ENCODE measurements at places on chromosomes 13 and 19.
A peak's percentile ranks its signal among the peaks of the same experiment; 100 is the strongest.

GRCh38 chr19:33404506-33405253, 31.2 kb downstream of the CEBPG start:
- no peak for DNase-seq

- DNase-seq, result peak; percentile 96
Observed at GRCh38 chr19:38304866-38305429, 897 bp downstream of the C19orf33 start.

DNA sequence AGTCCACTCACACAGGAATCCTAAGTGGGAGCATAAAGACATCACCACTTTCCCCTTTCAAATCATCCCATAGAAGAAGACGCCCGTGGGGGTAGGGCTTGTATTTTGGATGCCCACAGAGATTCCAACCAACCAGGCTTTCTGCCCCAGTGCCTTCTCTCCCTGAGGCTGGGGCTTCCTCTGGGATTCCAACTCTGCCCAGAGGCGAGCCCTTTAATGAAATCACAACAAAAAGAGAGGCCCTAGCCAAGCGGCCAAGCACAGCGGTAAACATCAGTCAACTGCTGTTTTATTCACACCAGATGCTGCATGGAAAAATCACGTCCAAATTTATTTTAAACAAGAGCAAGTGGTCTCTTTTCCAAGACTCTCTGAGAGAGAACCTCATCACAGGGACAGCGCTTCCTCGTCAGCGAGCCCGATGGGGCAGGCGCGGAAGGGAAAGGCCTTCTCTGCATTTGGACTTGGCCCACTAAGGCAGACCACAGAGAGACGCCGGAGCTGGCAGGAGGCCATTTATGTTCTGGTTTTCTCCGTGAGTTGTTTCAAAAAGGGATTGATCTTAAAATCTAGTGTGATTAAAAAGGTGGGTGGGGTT, 31.5 kb downstream of the ADPRHL1 start:
- no peak for DNase-seq

DNA sequence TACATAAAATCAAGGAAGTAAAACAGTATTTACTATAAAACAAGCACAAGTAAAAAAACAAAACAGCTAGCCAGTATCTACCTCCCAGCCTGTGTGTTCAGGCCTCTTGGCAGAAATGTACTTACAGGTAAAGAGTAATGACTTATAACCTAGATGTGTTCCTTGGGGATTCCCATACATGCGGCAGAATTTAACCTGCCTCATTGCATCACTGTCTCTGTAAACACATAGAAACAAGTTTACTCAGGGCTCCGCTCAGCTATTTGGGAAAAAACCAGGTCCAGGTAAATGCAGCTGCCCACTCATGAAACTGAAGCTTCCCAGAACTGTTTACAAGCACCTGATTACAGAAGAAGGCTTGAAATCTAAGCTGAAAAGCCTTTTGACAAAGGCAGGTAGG, 50.7 kb upstream of the SERP2 start:
- no peak for DNase-seq

- no peak for DNase-seq
Observed at GRCh38 chr19:29544656-29545360, 19.0 kb downstream of the VSTM2B start.

- no peak for DNase-seq
Observed at GRCh38 chr13:88000239-88000638, 329.1 kb downstream of the SLITRK5 start.

- DNase-seq, result no peak
Observed at GRCh38 chr13:69769608-69770007, 338.0 kb upstream of the ATXN8OS start.

DNA sequence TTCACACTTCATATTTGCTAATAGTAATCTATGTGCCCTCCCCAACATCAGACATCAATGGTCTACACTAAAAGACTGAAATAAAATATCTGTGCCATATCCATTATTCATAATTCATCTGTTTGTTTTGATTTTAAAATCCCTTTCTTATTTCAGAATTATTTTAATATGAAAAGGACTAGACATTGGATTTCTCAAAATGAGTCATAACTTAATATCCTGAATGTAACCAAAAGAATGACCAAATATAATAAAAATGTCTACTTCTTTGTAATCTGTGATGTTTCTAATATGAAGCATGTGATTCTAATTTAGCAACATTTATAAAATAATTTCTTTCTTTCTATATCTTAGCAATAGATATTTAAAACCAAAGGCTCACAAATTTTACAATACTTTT, 64.9 kb downstream of the MZT1 start:
- no peak for DNase-seq

GRCh38 chr19:14677464-14677863, 2.8 kb upstream of the ADGRE3 start:
- no peak for DNase-seq

GRCh38 chr13:23243066-23243465, 62.3 kb downstream of the SGCG start:
- DNase-seq, result no peak

GRCh38 chr13:110421696-110422385, 114.8 kb downstream of the COL4A2 start:
- DNase-seq, result no peak

DNA sequence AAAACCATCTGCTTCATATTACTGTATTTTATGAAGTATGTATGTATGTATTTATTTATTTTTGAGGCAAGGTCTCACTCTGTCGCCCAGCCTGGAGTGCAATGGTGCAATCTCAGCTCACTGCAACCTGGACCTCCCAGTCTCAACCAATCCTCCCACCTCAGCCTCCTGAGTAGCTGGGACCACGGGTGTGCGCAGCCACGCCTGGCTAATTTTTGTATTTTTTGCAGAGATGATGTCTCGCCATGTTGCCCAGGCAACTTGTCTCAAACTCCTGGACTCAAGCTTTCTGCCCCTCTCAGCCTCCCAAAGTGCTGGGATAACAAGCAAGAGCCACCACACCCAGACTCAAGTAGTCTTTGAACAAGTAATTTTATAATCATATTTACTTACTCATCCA, 5.5 kb downstream of the KATNAL1 start:
- DNase-seq, result no peak

- DNase-seq, result no peak
Observed at GRCh38 chr13:30873499-30873898, 32.6 kb upstream of the MEDAG start.

GRCh38 chr13:96795670-96796069, 198.6 kb downstream of the OXGR1 start:
- DNase-seq, result no peak

GRCh38 chr13:38223089-38223488, 126.6 kb upstream of the UFM1 start:
- no peak for DNase-seq

- DNase-seq, result no peak
Observed at GRCh38 chr19:4671185-4671851, 1.2 kb upstream of the MYDGF start.

GRCh38 chr19:45451131-45451849, 16.5 kb upstream of the FOSB start:
- DNase-seq, result peak; percentile 50

DNA sequence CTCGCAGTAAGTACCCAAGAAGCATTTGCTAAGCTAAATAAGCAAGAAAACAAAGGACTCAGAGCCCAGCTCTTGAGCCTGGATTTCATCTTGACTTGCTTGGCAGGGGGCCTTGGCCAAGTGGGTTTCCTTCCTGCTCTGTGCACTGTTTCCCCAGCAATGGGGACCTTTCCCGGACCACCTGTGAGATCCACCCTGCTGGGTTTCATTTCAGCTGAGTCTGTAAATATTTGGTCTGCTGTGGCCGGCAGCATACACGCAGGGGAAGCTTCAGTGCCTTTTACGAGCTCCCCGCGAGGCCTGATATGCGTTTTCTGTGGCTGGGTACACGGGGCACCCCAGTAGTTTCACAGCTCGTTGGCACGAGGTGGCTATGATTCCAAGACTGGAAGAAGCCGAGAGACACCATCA, 12.4 kb upstream of the TINCR start:
- no peak for DNase-seq

- no peak for DNase-seq
Observed at GRCh38 chr19:42095814-42096230, 19.9 kb downstream of the ZNF574 start.

DNA sequence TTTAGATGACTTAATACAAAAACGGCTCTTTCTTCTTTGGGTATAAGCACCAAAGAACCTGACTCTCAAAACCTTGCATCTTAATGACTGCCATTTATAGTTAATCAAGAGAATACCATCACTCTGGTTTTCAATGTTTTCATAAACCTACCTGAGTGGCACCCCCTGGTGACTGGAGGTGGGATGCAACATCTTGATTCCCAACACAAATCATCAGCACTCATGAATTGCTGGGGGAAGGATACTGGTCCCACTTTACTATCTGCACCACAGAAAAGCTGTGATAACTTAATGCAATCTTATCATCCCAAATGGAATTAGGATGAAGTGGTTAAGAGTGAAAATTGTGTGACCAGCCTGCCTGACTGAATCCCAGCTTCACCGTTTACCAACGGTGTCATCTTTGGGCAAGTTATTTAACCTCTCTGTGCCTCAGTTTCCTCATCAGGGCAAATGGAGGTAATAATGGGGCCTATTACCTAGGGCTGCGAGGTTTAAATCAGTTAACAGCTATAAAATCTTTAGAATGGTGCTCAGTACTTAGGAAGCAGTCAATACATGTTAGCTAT, 366.4 kb downstream of the KLF12 start:
- peak; percentile 44 for DNase-seq

GRCh38 chr13:86741762-86742285, 929.3 kb upstream of the SLITRK5 start:
- no peak for DNase-seq
